Activated CD4-positive, alpha-beta T cell treated with anti-CD3 and anti-CD28 coated beads, Interleukin-2, amount 10 ng/mL, durations not matched to agents 7 days and 5 days (primary cell): ENCODE measurements at places on chromosomes 2 and 18.

- DNase-seq: no peak
Measured at GRCh38 chr2:46559261-46559660, 79.9 kb downstream of the TMEM247 start.

DNA sequence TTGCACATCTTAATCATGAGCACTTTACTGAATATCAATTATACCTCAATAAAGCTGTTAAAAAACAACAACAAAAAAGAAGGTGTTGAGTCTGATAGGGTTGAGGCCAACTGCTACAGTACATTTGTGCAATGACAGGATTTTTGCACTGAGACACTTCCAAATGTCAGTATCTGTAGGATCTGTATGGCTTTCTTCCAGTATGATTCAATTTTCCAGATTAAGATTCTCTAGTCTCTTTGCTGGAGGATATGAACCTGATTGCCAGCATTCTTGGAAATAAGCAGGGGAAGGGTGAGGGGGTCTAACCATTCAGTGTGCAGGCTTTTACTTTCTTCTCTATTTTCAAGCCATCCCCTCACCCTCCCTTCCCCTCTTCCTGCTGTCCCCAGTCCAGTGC is 85.1 kb downstream of the SEMA4F start:
- DNase-seq: no peak

GRCh38 chr2:100948942-100949811 is 52.9 kb upstream of the RPL31 start:
- no peak for DNase-seq

DNA sequence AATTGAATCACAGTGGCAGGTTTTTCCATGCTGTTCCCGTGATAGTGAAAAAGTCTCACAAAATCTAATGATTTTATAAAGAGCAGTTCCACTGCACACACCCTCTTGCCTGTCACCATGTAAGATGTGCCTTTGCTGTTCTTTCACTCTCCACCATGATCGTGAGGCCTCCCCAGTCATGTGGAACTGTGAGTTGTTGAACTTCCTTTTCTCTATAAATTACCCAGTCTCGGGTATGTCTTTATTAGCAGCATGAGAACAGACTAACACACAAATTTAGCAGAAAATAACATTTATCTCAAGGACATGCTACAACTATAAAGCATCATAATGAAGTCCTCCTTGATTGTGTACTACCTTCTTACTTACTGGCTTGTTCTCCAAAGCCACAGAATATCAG is 1526.0 kb downstream of the LRP1B start:
- no peak for DNase-seq

- no peak for DNase-seq
Measured at GRCh38 chr18:36229188-36229587, 41.9 kb downstream of the MOCOS start.

- peak; percentile 76 for DNase-seq
Measured at GRCh38 chr2:175880-176820, 87.7 kb downstream of the SH3YL1 start.

- no peak for DNase-seq
Measured at GRCh38 chr18:63083020-63083531, 236.5 kb downstream of the BCL2 start.
